NT2/D1 (cell line): ENCODE measurements at places on chromosomes 2 and 18.

DNA sequence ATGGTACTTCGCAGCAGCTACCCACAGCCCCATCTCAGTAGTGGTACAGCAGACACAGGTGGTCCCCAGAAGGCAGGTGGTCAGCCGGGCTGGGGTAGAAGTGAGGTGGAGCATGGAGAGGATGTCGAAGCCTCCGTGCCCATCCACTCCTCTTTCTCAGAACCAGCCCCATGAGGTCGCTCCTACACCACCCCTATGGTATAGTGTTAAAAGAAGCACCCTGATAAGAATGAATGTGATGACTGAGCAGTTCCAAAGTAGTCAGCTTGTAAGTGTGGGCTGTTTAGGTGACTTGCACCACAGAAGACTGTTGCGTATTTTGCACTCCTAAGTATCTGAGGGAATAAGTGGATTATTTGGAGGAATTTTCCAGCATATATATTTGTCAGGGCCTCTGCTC, 111.3 kb downstream of the WDSUB1 start:
- no peak for DNase-seq

DNA sequence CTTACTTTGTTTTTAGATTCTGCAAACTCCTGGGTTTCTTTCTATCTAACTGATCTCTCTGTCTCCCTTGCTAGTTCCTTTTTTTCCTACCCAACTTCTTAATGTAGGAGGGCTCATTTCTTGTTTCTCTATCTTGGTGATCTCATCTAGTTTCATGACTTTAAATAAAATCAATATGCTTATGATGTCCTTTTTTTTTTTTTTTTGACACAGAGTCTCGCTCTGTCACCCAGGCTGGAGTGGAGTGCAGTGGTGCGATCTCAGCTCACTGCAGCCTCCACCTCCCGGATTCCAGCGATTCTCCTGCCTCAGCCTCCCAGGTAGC, 42.2 kb upstream of the IL1RL1 start:
- no peak for DNase-seq

GRCh38 chr18:72233106-72233505, 311.0 kb downstream of the CBLN2 start:
- DNase-seq, result peak; percentile 2

- DNase-seq, result no peak
Observed at GRCh38 chr2:70870790-70871189, 35.2 kb upstream of the CD207 start.

DNA sequence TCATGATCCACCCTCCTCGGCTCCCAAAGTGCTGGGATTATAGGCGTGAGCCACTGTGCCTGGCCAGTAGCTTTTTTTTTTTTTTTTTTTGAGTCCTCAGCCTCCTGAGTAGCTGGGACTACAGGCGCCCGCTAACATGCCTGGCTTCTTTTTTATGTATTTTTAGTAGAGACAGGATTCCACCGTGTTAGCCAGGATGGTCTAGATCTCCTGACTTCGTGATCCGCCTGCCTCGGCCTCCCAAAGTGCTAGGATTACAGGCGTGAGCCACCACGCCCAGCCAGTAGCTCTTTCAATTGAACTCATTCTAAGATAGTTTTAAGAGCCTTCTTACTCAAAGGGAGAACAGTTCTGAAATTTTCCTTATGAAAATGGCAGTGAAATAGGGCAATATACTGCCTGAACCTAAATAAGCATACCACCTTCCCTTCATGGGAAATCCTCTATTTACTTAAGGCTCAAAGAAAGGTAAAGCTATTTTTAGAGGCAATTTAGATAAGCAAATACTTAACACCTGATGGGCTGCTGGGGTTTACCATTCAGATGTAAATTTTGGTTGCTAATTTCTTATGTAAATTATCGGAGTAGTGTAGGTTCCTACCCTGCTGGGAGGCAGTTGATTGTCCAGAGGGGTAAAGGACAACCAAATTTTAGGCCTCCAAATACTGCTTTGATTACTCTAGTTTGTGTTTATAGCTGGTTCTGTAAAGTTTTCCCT, 144.7 kb downstream of the GREB1L start:
- peak; percentile 77 for DNase-seq

DNA sequence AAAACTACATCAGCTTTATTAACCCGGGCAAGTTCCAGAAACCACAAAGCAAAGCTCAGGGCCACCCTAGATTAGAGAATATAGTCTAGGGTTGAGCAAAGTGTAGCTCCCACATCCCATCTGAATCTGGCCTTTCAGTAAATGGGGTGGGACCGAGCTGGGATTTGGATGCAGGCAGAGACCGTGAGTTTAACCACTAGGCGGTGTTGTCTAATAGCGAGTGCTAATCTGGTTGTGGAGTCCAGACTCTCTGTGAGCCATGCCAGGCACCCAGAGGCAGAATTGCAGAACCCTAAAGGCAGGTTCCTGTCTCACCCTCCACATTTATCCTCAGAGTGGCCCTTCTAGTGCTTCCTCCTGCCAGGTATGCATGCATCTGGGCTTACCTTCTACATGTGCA, 435.9 kb downstream of the TSN start:
- peak; percentile 47 for DNase-seq
